ENCODE measurements at places on chromosomes 12 and 14. TPM values are rescaled to one million over a fixed set of nuclear protein-coding genes. Genes with fewer than 3 reads are reported as not detected.

DNA sequence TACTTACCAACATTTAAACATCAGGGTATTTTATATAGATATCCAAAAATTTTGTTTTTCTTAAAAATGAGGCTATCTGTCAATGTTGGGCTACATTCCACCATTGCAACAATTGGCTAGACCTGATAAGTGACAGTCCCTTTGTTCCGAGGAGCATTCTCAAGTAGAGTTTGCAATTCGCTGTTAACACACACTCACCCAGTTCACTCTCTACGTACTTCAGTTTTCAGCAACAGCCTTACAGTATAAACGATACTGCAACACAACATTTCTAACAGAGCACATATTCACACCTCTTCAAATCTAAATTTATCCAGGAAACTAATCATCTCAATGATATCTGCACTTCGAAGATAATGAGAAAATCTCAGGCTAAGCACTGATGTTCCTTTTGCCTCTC is 393.5 kb downstream of the NAV3 start:
- no peak for DNase-seq

DNA sequence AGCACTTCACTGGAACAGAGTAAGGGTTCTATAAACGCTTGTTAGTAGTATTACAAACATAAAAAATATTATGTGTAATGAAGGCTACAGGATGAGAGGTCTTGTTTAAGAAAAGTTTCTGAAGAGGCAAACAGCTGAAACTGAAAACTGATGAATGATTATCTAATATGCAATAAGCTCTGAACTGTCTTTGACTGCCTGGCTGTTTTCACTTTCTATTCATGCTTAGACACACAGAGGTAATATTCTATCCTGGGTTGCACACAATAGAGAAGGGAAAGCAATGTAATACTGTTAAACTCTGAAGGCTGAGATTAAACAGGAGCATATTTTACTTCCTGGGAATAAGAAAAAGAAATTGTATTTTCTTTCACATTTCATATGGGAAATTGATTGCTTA is 251.3 kb downstream of the ALX1 start:
- DNase-seq, result no peak

GRCh38 chr14:54225457-54226060 is 171.2 kb upstream of the CDKN3 start:
- no peak for DNase-seq

GRCh38 chr12:12560587-12561370 is 1.9 kb downstream of the DUSP16 start:
- peak; percentile 72 for DNase-seq

GRCh38 chr12:79203058-79203647 is 338.6 kb downstream of the SYT1 start:
- DNase-seq, result peak; percentile 12

GRCh38 chr14:92647797-92648279 is 100.6 kb downstream of the LGMN start:
- DNase-seq, result no peak

DNA sequence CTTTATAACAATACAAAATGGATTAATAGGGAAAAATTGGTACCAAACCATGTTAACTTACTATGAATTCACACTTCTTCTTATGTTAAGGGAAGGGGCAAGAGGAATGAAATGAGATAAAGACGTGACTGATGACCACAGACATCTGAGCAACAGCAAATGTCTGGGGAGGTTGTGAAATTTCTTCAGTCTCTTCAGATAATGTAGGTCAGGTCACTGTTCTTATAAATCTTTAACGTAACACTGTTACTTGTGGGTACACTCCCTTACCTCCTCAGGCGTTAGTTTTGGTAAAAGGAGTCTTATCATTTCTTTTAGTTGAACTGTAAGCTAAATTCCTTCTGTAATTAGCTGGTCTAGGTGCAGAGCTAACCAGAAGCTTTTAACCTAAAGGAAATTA is 405.0 kb upstream of the LRFN5 start:
- DNase-seq, result no peak

DNA sequence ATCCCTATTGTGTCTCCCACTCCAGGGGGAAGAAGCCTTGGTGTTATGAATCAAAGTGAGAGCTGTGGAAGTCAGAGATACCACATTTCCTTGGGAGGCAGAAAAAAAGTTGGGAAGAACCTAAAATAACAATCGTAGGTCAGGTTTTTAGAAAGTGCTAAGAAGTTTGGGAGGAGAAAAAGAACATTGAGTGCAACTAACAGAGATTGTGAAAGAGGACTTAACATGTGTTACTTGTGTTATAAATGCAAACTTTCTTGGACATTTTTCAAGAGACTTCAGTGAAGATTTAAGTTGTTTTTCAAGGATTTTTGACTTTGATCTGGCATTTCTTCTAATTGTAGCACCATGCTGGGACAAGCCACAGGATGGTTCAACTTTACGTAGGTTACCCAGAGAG is 7.8 kb upstream of the ERP27 start:
- no peak for DNase-seq

DNA sequence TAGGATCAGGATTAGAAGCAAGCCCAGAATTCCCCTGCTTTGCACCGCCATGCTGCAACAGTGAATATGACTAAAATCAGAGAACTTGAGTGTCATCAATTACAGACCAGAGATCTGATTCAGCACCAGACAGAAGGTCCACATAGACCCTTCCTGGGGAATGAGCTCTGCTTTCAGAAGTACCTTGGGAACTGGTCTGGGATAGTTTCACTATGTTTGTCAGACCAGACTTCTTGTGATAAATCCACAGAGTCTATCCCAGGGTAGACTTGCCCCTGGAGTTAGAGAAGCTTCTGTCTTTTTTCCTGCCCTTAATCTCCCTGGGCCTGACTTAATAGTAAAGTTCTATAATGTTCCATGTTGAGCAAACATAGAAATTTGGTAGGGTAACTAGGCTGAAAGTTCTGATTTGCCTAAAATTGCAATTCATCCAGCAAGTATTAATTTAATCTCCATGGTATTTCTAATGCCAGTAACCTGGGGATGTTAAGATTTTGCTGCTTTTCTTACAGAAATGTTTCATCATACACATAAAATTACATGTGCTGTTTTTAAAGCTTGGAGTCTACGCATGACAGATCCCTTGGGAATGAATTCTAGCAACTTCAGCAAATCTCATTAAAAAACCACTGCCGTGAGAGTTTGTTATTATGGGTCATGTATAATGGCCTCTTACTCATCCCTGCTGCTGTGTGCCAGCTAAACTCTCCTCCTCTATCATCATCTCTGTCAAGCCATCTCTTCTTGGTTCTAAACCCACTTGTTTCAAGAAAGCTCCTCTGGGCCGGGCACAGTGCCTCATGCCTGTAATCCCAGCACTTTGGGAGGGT is 61.3 kb upstream of the METAP2 start:
- no peak for DNase-seq

- no peak for DNase-seq
Observed at GRCh38 chr12:29314416-29314815, 66.6 kb downstream of the ERGIC2 start.

DNA sequence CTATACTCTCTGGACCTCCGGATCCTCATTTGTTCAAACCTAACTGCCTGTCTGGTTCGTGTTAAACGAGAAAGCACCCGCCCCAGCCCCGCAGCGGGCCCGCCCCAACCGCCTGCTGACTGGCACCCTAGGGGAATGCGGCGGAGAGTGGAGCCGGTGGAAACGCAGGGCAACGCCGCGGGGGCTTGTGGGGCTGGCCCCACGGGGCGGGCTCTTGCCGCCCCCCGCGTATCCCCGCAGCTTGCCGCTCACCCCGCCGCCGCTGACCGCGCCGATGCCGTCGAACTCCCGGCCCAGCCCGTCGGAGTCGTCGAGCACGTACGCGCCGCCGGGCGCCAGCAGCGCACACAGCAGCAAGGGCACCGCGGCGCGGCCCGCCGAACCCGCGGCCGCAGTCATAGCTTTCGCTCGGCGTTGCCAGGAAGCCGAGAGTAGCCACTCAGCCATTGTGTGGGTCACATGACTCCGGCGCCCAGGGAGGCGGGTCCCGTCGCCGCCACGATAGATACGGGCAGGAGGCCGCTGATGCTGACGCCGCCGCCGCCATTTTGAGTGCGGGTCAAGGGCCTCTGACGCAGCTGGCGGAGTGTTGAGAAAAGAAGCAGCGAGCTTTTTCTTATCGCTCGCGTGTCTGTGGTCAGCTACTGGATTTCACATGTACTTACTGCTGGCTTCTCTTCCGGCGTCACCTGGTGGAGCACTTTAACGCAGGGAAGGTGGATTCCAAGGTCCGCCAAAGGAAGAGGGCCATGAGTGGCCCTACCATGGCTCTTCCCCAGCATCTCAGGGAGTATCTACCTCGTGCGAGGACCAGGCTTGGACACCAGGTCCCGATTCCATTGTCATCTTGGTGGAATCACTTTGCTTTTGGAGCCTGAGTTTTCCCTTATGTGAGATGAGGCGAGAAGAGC is at the start of gene GALC:
Gene GALC, minus strand, starts transcription at position 465 of the 911 bp plus-strand sequence. Its CDS starts 18 bp downstream, at position 447.
- DNase-seq, result peak; percentile 90

DNA sequence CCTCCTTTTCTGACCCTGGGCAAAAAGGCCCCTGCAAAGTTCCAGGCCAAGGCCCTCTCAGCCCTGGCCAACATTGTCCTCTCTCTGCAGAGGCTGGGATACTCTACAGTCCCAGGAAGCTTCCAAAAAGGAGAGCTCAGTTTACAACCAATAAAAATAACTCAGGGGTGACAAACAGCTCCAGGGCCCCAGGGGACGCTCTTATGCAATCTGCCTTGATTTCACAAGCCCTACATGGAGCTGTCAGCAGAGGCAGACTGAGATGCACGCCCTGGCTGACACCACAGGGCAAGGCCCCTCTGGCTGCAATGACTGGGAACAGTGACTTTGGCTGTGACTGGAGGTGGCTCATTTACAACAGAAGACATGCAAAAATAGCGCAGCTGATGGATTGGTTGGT is 129.0 kb upstream of the MED13L start:
- peak; percentile 77 for DNase-seq

- DNase-seq, result no peak
Observed at GRCh38 chr14:57038689-57039088, 228.4 kb upstream of the OTX2 start.

GRCh38 chr14:61560323-61560722 is 135.0 kb upstream of the HIF1A start:
- DNase-seq, result no peak

- no peak for DNase-seq
Observed at GRCh38 chr12:124501827-124502226, 65.6 kb downstream of the NCOR2 start.

- DNase-seq, result peak; percentile 8
Observed at GRCh38 chr12:64781280-64782190, 22.3 kb upstream of the GNS start.

GRCh38 chr12:49296836-49297694 is 2.1 kb downstream of the PRPH start:
- no peak for DNase-seq

- DNase-seq, result no peak
Observed at GRCh38 chr12:28089338-28089737, 100.9 kb upstream of the CCDC91 start.

DNA sequence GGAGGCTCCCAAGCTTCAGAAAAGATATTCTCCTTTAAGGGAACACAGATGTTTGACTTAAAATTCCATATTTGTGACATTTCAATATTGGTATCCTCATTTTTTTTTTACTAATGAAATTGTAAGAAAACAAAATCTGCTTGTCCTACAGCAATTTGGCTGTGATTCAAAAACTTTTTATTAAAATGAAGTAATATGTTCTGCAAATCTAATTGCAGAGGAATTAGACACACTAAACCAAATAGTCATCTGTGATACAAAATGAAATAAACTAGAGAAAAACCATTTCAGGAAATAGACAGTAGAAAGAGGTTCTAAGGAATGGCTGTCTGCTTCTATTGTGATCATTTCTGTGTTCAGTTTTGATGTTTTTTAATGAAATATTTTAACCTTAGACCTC is 50.1 kb upstream of the HIF1A start:
- no peak for DNase-seq

- DNase-seq, result peak; percentile 69
Observed at GRCh38 chr12:63844391-63845341, at the start of gene SRGAP1. TSS of gene SRGAP1 (plus strand) at chr12:63844700. CDS start at chr12:63844817, 117 bp downstream.

DNA sequence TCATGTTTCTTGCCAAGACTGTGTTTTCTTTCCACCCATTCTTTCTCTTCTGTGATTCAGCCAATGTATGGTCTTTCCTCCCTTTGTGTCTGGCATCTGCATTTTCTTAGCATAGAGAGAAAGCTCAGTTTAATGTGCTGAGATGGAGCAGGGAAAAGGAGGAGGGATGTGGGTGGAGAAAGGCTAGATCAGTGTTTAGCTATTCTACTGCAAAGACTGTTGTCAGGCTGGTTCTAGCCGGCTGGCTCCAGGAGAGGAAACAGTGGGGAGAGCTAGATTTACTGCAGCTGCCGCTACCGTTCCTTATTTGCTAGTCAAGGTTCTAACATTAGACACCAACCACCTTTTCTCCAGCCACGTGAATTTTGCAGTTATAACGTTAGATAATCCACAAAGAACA is 5.2 kb upstream of the RIMKLB start:
- peak; percentile 82 for DNase-seq

- no peak for DNase-seq
Observed at GRCh38 chr12:30813525-30814294, 59.0 kb upstream of the CAPRIN2 start.

GRCh38 chr14:90061685-90062126 is at the start of gene KCNK13:
TSS of gene KCNK13 (plus strand) at chr14:90061994. CDS start at chr14:90062206, 212 bp downstream.
- DNase-seq, result no peak

DNA sequence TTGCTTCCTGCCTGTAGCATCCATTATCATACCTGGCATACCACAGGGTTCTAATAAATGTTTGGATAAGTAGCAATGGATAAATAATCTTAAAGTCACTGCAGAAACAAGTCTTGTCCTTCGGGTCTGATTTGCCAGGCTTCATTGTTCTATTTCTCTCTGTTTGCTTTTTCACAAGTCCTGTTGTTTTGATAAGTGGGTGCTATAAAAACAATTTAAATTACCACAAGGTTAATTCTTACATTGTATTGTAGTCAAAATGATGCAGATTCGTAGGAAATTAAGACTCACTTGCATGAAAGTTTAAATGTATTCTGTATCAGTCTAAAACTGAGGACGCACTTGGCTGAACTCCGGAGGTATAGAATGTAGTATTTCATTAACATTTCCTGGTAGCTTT is 429.9 kb downstream of the NELL2 start:
- DNase-seq, result no peak

DNA sequence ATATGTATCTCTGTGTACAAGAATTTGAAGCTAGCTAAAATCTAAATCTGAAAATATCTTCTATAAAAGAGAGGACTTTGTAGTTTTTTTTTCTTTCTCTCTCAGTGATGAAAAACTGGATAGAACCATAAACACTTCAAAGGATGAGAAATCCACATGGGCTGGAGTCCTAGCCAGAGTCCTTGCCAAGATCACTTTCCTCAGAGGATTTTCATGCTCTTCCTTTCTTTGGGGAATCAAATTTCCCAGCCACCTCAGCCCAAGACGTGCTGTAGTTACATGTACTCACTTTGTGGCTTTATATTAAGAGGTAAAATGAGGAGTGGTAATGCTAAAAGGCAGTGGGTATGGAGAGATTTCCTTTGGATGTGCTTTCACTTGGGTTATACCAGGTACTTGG is 110.3 kb downstream of the SLC38A1 start:
- DNase-seq, result no peak

The DEGS2 gene
- 0.63 TPM for polyA plus RNA-seq

The CD4 gene
- polyA plus RNA-seq, result 11.1 TPM

The CCDC198 gene
- 0.28 TPM for polyA plus RNA-seq

The CRIP1 gene
- 36.2 TPM for polyA plus RNA-seq

The SMIM41 gene
- polyA plus RNA-seq, result not detected

The RAD9B gene
- 2.7 TPM for polyA plus RNA-seq

The ANO2 gene
- polyA plus RNA-seq, result 3.9 TPM

The CLEC4E gene
- not detected for polyA plus RNA-seq

The ESR2 gene
- polyA plus RNA-seq, result 0.41 TPM

The CPNE6 gene
- polyA plus RNA-seq, result not detected

The DCP1B gene
- polyA plus RNA-seq, result 11.6 TPM

The HEBP1 gene
- polyA plus RNA-seq, result 43.8 TPM

The SCNN1A gene
- polyA plus RNA-seq, result 0.49 TPM

The MYF6 gene
- 119 TPM for polyA plus RNA-seq

The CPM gene
- 4.6 TPM for polyA plus RNA-seq

The IL31 gene
- not detected for polyA plus RNA-seq

The TAC3 gene
- not detected for polyA plus RNA-seq

Measured in hindlimb muscle (tissue), 1 donor.